ENCODE measurements at places on chromosomes 3 and 15. TPM values are rescaled to one million over a fixed set of nuclear protein-coding genes. Genes with fewer than 3 reads are reported as not detected.

The DNASE1L3 gene
- 1.4 TPM for total RNA-seq

The C3orf85 gene
- total RNA-seq: not detected

DNA sequence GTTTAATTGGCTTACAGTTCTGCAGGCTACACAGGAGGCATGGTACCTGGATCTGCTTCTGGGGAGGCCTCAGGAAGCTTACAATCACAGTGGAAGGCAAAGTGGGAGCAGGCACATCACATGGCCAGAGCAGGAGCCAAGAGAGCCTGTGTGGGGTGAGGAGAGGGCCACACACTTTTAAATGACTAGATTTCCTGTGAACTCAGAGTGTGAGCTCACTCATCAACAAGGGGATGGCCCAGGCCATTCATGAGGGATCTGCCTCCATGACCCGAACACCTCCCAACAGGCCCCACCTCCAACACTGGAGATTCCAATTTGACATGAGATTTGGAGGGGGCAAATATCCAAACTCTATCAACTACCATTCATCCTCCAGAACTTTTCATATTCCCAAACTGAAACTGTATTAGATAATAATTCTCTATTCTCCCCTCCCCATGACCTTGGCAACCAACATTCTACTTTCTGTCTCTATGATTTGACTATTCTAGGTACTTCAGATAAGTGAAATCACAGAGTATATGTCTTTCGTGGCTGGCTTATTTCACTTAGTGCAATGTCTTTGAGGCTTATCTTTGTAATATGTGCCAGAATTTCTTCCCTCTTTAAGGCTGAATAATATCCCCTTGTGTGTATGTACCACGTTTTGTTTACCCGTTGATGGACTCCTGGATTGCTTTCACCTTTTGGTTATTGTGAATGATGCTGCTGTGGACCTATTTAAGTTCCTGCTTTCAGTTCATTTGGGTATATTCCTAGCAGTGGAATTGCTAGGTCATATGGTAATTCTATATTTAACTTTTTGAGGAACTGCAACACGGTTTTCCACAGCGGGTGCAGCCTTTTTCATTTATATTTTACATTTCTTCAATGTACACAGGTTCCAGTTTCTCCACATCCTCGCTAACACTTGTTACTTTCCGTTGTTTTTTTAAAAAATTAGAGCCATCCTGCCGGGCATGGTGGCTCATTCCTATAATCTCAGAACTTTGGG is 43.8 kb downstream of the TKT start:
- DNase-seq: no peak

The PAQR5 gene
- total RNA-seq: 1.2 TPM

GRCh38 chr3:11711876-11712275 is 68.2 kb upstream of the VGLL4 start:
- DNase-seq: no peak

Measured in left cardiac atrium (tissue), 4 donors.